Psoas muscle (tissue), 8 donors: ENCODE measurements at places on chromosomes 11 and 22.

DNA sequence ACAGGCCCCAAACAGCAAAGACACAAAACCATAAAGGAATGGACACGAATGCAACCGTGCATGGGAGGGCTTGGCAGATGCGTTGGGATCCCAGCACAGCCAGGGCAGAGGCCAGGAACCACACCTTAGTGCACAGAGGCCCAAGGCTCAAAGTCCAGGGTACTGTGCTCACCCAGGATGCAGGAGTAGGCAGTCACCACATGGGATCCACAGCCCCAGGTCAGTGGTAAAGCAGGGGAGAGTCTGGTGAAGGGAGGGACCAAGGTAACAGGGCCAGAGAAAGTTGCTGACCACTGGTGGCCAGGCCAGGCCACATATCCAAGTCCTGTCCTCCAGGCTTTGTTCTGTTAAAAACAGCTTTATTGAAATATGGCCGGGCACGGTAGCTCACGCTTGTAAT lies 6.5 kb upstream of the CERK start:
- H3K4me3 ChIP-seq: no peak overlapping the region
- no peak for DNase-seq
- no peak overlapping the region for H3K27ac ChIP-seq

DNA sequence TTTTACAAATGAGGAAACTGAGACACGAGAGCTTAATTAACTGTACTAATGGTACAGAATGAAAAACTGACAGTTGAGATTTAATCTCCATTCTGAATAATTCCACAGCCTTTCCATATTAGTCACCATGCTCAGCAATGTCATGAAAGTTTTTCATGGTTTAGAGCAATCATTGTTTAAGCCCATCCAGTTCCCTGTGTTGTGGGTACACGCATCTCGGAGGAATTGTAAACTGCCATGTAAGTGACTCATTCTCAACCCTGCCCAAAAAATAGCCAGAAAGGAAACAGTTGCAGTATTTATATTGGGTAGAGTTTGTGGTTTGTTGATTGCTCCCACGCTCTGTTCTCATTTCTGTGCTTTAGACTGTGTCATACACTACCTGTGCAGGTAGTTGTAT lies 1790.8 kb downstream of the LRRC4C start:
- H3K4me3 ChIP-seq: no peak overlapping the region
- H3K4me1 ChIP-seq: no peaks in the 10 kb centered on the region
- DNase-seq: no peak
- no peaks in the 10 kb centered on the region for H3K36me3 ChIP-seq
- H3K27ac ChIP-seq: no peak overlapping the region

GRCh38 chr11:126008956-126009355 lies 53.7 kb downstream of the CDON start:
- H3K27ac ChIP-seq: no peak overlapping the region
- no peak for DNase-seq
- no peak overlapping the region for H3K4me3 ChIP-seq
- H3K27me3 ChIP-seq: no peaks in the 10 kb centered on the region
- no peaks in the 10 kb centered on the region for H3K4me1 ChIP-seq
- no peaks in the 10 kb centered on the region for H3K36me3 ChIP-seq

GRCh38 chr22:47051441-47052071 lies 289.1 kb downstream of the TBC1D22A start:
- H3K4me1 ChIP-seq: no peaks in the 10 kb centered on the region
- no peaks in the 10 kb centered on the region for H3K36me3 ChIP-seq
- DNase-seq: peak; percentile 30
- no peak overlapping the region for H3K4me3 ChIP-seq
- no peak overlapping the region for H3K27ac ChIP-seq

DNA sequence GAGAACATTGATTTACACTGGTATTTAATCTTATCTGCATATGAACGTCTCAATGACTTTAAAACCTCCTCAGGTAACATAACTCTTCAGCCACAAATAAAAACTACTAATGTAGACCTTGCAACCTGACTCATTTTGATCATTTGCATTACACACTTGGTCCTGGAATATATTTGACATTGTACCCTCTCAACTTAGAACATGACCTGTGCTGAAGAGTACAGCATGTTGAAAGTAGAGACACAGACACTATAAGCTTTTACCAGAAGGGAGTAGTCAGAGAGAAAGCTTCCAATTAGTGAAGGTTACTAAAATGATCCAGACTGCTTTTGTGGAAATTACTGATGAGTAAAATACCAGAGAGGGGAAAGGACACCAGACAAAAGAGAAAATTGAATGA lies 390.6 kb upstream of the ANO3 start:
- no peak for DNase-seq
- no peak overlapping the region for H3K4me3 ChIP-seq
- peak overlapping the region; percentile 37 for H3K27ac ChIP-seq
- no peaks in the 10 kb centered on the region for H3K27me3 ChIP-seq
- no peaks in the 10 kb centered on the region for H3K36me3 ChIP-seq
- H3K4me1 ChIP-seq: peaks cover 12% of the 10 kb centered on the region

- no peak overlapping the region for H3K4me3 ChIP-seq
- no peak overlapping the region for H3K27ac ChIP-seq
- no peaks in the 10 kb centered on the region for H3K36me3 ChIP-seq
Measured at GRCh38 chr11:75205564-75206020, 35.0 kb upstream of the TPBGL start.

GRCh38 chr11:86916330-86916729 lies 38.9 kb downstream of the FZD4 start:
- no peak for DNase-seq
- no peaks in the 10 kb centered on the region for H3K27me3 ChIP-seq
- peak overlapping the region; percentile 20 for H3K27ac ChIP-seq
- H3K4me1 ChIP-seq: peaks cover 3% of the 10 kb centered on the region
- H3K4me3 ChIP-seq: no peak overlapping the region

DNA sequence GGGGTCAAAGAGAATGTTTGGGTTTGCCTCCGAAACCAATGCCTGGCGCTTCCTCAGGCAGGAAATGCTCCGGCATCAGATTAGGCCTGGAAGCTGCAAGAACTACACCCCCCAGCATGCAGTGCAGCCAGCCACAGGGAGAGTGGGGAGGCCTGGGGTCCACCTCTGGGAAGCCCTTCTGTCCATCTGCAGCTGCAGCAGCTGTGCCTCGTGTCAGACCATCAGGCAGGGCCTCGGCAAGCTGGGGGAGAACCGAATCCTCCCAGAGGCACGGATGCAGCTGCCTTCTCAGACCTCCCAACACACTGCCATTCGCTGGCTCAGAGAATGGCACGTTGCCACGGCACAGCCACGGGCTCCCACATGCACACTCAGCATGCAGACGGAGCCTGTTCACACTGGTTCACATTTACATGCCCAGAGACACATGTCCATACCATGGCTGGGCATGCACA lies 57.4 kb downstream of the NECTIN1 start:
- H3K36me3 ChIP-seq: no peaks in the 10 kb centered on the region
- DNase-seq: no peak
- no peak overlapping the region for H3K4me3 ChIP-seq
- H3K4me1 ChIP-seq: peaks cover 5% of the 10 kb centered on the region
- H3K27me3 ChIP-seq: no peaks in the 10 kb centered on the region

GRCh38 chr11:69892237-69892985 lies 73.2 kb upstream of the FGF3 start:
- H3K36me3 ChIP-seq: no peaks in the 10 kb centered on the region
- DNase-seq: no peak
- H3K27me3 ChIP-seq: peaks cover 5% of the 10 kb centered on the region
- H3K27ac ChIP-seq: no peak overlapping the region

DNA sequence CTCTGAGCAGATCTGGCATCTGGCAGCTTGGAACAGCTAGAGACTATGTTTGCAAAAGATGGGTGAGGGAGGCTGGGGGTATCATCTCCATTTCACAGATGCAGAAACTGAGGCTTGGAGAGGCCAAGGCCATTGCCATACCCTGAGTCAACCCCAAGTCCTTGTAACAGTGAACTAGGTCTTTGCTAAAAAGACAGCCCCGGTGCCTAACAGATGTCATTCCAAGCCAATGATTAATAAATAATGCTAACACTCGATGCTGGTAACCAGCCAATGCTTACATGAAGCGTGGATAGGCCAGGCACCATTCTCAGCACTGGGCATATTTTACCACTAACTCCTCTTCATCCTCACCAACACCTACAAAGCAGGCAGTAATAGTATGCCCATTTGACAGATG lies 164.0 kb downstream of the MN1 start:
- no peak for DNase-seq
- H3K4me1 ChIP-seq: peaks cover 59% of the 10 kb centered on the region

DNA sequence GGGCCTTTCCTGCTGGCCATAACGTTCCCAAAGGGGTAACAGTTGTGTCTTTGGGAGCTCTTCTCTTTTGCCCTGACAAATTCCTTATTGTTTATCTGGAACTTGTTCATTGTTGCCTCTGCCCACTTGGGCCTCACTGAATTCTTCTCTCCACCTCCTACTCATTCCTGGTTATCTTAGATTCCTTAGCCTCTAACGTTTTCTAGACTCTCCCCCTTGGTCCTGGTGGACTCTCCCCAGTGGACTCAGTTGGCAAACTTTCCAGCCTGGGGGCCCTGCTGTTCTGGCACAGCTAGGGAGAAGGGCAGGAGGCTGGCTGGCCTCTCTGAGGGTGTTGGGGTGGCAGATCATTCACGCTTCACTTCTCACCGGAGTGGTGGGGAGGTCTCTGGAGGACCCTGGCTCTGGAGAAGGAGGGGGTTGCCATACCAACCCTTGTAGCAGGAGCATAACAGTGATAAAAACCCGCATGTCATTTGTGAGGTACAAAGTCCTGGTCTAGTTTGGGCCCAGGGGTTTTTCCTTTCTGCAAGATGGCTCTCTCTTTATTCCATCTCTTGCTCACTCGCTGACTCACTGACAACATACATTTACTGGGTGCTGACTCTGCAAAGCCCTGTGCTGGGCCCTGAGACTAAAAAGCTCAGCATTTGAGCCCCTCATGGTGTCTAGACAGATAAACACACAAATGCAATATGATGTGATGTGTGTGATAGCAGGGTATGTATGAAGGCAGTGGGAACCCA lies 39.7 kb downstream of the YWHAH start:
- no peaks in the 10 kb centered on the region for H3K36me3 ChIP-seq
- H3K27me3 ChIP-seq: no peaks in the 10 kb centered on the region
- DNase-seq: no peak
- H3K4me1 ChIP-seq: no peaks in the 10 kb centered on the region
- H3K4me3 ChIP-seq: no peak overlapping the region

GRCh38 chr22:30308518-30309230 lies 18.1 kb downstream of the TBC1D10A start:
- no peaks in the 10 kb centered on the region for H3K36me3 ChIP-seq
- no peak overlapping the region for H3K4me3 ChIP-seq
- H3K27ac ChIP-seq: no peak overlapping the region
- no peak for DNase-seq
- peaks cover 31% of the 10 kb centered on the region for H3K4me1 ChIP-seq
- H3K27me3 ChIP-seq: no peaks in the 10 kb centered on the region

- no peak overlapping the region for H3K27ac ChIP-seq
- peak; percentile 52 for DNase-seq
- H3K4me1 ChIP-seq: no peaks in the 10 kb centered on the region
- H3K4me3 ChIP-seq: no peak overlapping the region
- no peaks in the 10 kb centered on the region for H3K36me3 ChIP-seq
Measured at GRCh38 chr22:43852573-43853327, 9.6 kb downstream of the SULT4A1 start.

GRCh38 chr11:16610213-16610737 lies 128.2 kb upstream of the C11orf58 start:
- H3K36me3 ChIP-seq: no peaks in the 10 kb centered on the region
- H3K27ac ChIP-seq: no peak overlapping the region
- H3K27me3 ChIP-seq: no peaks in the 10 kb centered on the region
- no peaks in the 10 kb centered on the region for H3K4me1 ChIP-seq

DNA sequence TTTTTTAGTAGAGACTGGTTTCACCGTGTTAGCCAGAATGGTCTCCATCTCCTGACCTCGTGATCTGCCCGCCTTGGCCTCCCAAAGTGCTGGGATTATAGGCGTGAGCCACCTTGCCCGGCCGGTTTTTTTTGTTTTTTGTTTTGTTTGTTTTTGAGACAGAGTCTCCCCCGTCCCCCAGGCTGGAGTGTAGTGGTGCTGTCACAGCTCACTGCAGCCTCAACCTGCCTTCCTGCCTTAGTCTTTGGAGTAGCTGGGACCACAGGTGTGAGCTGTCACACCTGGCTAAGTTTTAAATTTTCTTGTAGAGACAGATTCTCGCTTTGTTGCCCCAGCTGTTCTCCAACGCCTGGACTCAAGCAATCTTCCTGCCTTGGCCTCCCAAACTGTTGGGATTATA lies 3.2 kb downstream of the PPIL2 start:
- H3K27me3 ChIP-seq: no peaks in the 10 kb centered on the region
- peaks cover 8% of the 10 kb centered on the region for H3K36me3 ChIP-seq
- H3K4me3 ChIP-seq: no peak overlapping the region
- DNase-seq: no peak

DNA sequence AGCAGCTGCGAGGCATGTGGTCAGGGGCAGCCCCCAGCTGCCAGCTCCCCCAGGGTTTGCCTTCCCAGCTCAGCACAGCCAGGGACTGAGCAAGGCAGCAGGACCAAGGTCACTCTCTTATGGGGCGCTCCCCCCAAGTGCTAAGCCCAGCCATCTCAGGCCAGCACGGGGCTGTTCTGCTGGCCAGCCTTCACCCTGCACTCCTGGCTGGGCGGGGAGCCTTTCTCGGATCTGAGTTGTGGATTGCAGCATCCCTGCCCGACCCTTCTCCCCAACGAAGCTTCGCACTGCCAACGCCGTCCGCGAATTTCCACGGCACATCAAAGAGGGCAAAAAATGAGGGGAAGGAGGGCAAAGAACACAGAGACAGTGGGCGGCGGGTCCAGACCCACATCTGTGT lies 42.5 kb upstream of the GAL start:
- H3K4me1 ChIP-seq: no peaks in the 10 kb centered on the region
- H3K36me3 ChIP-seq: no peaks in the 10 kb centered on the region
- H3K27ac ChIP-seq: no peak overlapping the region
- H3K4me3 ChIP-seq: no peak overlapping the region
- no peaks in the 10 kb centered on the region for H3K27me3 ChIP-seq

- no peaks in the 10 kb centered on the region for H3K27me3 ChIP-seq
- no peak overlapping the region for H3K4me3 ChIP-seq
- H3K27ac ChIP-seq: no peak overlapping the region
- no peaks in the 10 kb centered on the region for H3K4me1 ChIP-seq
- H3K36me3 ChIP-seq: no peaks in the 10 kb centered on the region
Measured at GRCh38 chr11:120217526-120217925, 6.7 kb downstream of the OAF start.

DNA sequence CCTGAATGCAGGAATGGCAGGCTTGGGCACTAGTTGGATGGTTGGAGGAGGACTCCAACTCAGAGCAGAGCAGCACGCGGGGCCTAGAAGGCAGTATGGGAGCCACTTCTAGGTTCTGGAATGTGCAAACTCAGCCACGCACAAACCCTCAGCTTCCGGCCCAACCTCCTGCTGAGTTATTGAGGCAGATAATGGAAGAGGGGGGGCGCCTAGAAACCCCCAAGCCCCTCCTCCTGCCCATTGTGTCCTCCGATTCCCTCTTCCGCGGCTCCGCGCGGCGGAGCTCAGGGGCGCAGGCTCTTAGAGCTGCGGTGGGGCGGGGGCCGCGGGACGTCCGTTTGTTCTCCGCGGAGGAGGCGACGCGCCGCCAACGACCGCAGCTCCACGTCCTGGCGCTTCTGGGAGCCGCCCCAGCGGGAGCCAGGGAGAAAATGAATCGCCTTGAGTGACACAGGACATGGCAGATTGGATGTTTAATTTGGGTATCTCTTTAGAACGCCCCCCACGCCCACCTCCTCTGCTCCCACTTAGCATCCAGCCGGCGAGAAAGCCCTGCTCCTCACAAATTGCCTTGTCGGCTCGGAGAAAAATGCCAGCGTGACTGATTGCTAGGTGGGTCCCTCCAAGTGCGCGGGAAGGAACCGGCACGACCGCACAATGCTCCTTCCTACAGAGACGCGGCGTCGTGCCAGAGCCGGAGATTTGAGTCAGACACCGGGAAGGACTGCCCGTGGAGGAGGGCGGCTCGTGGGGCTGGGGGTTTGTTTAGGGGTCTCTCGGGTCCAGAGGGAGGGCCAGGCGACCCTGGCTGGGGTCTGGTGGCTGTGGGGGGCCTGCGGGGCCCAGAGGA lies 144.6 kb downstream of the NECTIN1 start:
- H3K27me3 ChIP-seq: peaks cover 63% of the 10 kb centered on the region
- peak; percentile 35 for DNase-seq
- peaks cover 6% of the 10 kb centered on the region for H3K4me1 ChIP-seq
- no peak overlapping the region for H3K27ac ChIP-seq
